WTC11 (cell line): ENCODE measurements at places on chromosomes 1 and 21.
A peak's percentile ranks its signal among the peaks of the same experiment; 100 is the strongest.

GRCh38 chr1:23400324-23401114, 24.0 kb downstream of the TCEA3 start:
- DNase-seq = no peak

GRCh38 chr21:45016406-45017038, 57.9 kb upstream of the ADARB1 start:
- DNase-seq = peak; percentile 10

GRCh38 chr1:246639732-246640131, 73.5 kb downstream of the CNST start:
- DNase-seq = no peak

DNA sequence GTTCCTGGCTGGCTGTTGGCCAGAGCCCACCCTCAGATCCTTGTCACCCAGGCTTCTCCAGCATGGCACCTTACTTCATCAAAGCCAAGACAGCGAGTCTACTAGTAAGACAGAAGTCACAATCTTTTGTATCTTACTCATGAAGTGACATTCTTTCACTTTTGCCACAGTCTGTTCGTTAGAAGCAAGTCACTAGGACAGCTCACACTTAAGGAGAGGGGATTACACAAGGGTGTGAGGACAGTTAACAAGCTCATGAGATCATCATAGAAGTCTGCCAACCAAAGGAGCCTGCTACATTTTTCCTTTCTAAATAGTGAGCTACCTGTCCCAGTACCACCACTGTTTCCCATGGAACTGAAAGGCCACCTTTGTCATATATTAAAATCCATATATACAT, 61.5 kb downstream of the PACC1 start:
- DNase-seq = no peak

GRCh38 chr1:12155328-12155727, 11.5 kb upstream of the TNFRSF1B start:
- no peak for DNase-seq

- DNase-seq = no peak
Measured at GRCh38 chr1:16132325-16132785, 23.5 kb downstream of the EPHA2 start.

DNA sequence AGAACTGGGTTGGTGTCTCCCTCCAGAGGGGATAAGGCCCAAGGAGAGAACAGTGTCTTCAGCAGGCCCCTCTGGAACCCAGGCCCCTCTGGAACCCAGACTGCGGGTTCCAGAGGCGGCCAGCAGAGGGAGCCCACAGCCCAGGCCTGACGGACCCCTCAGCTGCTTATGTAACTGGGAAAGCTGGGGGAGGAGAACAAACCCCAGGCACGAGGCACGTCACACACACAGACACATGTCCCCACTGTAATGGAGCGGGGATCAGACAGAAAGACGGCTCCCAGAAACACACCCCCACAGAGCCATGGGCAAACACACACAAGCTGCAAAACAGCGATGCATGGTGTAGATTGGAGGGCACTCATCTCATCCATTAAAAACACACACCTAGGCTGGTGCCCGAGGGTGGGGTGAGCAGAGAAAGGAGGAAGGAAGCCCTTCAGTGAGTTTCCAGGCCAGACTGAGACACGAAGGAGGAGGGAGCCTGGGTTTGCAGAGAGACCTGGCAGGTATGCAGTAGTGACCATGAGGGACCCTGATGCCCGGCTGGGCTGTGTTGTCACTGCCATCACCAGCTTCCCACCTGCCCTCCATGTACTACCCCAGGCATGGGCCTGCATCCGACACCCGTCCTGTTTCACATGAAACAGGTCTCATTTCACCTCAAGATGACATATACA, 2.8 kb upstream of the IGSF8 start:
- DNase-seq = peak; percentile 86

DNA sequence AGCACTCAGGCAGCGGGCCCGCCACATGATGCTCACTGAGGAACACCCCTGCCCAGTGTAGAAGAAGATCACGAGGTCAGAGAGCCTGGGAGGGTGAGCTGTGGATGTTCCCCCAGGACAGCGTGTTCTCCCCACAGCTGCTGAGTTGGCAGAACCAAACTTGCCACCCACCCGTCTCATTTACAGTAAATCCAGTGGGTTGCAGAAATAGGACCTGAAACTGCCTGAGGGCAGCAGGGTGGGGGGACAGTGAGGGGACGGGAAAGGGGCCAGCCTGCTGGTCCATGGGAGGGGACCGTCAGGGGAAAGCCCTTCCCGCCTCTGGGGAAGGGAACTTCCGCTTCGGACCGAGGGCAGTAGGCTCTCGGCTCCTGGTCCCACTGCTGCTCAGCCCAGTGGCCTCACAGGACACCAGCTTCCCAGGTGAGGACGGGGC, at the start of gene C1QB:
Gene C1QB, plus strand, starts transcription at position 356 of the 436 bp plus-strand sequence. CDS start 6,227 bp downstream, outside the sequence.
- DNase-seq = no peak

GRCh38 chr1:2642131-2642559, 9.3 kb upstream of the MMEL1 start:
- no peak for DNase-seq

GRCh38 chr1:150293433-150294253, at the start of gene MRPS21:
Gene MRPS21, plus strand, starts transcription at chr1:150293861. Its CDS starts 506 bp downstream, at chr1:150294367.
- peak; percentile 85 for DNase-seq

DNA sequence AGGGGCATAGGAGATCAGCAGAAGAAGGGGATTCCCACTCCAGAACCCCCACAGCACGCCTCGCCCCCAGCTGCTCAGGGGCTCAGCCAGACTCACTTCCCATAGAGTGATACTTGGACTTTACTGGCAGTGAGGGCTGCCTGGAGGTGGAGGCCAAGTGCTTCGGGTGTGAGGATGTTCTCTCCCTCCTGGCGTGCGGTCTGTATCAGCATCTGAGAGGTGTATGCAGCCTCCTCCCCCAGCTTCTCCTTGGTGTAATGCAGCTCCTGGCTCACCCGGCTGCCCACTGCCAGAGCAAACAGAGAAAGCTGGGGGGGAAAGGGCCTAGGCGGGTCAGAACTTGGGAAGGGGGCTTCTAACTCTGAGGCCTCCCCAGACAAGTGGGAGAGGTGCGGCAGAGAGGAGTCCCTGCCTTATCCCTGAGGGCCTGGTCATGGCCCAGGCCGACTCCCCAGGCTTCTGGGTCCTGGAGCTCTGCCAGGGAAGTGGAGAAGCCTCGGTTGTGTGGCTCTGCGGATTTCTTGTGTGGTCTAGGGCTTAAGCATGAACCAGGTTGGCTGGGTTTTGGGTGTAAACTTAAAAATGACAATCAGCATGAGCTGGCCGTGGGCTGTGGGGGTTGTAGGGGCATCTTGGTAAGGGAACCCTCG, 10.9 kb downstream of the PTCH2 start:
- no peak for DNase-seq

- DNase-seq = no peak
Measured at GRCh38 chr1:214251354-214251753, 29.6 kb upstream of the SMYD2 start.

DNA sequence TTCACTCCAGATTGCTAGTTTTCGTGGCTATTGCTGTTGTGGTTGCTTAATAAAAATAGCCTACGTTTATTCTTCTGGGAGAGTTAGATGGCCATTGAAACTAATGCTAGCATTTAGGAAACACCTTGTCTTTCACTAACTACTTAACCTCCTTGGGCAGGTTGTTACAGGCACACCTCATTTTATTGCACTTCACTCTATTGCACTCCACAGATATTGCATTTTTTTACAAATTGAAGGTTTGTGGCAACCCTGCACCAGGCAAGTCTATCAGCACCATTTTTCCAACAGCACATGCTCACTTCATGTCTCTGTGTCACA, 11.3 kb upstream of the MARK1 start:
- DNase-seq = no peak

GRCh38 chr1:47751996-47752451, 245.2 kb downstream of the TRABD2B start:
- no peak for DNase-seq

GRCh38 chr1:154423304-154423987, 18.3 kb downstream of the IL6R start:
- DNase-seq = no peak

DNA sequence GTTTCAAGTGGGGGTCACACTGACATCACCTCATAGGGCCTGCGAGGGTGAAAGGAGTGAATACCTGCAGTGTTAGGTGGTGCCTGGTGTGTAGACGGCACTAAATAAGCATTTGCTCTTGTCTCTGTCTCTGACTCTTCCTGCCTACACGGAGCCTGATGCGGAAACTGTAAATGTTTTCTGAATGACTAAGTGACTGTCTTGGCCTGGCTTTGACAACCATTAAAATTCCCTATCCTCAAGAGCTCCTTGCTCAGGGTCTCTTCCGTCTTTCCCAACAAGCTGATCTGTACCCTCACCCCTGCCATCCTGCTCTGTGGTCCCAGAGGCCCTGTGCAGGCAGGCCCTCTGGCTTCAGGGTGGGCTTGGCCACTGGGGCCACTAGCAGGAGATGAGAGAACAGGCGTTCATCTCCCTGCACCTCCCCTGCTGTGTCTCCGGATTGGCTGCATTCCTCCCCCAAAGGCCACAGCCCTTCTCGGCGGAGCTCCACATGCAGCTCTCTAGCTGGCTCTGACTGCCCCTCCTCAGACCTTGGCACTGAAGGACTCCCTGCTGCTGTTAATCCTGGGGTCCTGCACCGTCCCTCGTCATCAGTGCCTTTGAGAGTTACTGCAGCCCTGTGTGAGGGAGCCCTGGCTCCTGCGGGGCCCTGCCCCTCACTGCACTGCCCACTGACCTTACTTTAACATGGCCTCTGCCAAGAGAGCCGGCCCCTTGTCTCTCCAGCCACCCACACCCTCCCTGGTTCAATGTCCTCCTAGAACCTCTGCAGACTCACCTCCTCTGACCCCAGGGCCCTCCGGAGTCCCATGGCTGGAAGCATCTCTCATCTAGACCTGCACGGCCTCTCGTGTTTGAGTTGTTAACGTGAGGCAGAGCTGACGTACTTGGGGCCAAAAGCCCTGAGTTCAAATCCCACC, 211.1 kb downstream of the MATN1 start:
- peak; percentile 38 for DNase-seq

- no peak for DNase-seq
Measured at GRCh38 chr1:91952187-91952586, 3.0 kb downstream of the BRDT start.

DNA sequence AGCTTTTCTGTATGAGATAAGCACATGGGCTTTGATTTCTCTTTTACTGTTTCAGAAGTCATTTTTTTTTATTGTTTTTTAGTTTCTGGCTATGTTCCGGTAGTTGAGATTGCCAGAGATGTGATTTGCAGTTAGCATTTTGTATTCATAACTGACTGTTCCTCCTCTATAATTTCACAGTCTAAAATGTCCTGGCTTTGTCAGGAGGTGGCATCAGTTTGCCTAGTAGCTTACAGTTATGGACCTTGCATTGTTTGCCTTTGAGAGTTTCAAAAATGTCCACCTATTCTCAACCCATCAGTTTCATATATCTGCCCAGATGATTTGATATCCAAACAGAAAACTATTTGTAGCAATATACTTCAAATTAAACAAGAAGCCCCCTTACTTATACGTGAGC, 39.5 kb upstream of the ST6GALNAC3 start:
- no peak for DNase-seq

GRCh38 chr1:23419180-23419579, 5.4 kb downstream of the TCEA3 start:
- peak; percentile 63 for DNase-seq

DNA sequence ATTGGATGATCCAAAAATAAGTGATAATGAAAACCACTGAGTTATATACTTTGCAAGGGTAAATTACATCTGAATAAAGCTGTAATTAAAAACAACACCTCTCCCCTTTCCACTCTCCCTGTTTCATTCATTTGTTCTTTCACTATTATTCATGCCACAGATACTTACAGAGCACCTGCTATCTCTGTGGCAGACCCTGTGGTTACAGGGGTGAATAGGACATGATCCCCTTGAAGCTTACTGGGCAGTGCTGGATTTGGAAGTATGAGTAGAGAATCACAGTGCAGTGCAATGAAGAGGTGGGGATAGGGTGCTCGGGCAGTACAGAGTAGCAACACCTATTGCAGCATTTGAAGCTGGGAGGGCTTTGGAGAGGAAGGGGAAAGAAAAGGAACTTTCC, 21.7 kb downstream of the ARV1 start:
- DNase-seq = no peak

DNA sequence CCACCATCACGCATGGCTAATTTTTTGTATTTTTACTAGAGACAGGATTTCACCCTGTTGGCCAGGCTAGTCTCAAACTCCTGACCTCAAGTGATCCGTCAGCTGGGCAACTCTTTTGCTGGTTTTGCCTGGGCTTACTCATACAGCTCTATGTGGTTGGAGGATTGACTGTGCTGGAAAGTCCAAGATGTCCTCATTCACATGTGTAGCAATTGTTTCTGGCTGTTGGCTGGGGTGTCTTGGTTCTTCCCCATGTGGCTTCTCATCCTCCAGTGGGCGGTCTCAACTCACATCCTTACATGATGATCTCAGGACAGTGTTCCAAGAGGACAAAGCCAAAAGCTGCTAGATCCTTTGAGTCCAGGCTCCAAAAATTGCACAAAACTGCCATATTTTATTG, 53.3 kb downstream of the TEX35 start:
- no peak for DNase-seq

DNA sequence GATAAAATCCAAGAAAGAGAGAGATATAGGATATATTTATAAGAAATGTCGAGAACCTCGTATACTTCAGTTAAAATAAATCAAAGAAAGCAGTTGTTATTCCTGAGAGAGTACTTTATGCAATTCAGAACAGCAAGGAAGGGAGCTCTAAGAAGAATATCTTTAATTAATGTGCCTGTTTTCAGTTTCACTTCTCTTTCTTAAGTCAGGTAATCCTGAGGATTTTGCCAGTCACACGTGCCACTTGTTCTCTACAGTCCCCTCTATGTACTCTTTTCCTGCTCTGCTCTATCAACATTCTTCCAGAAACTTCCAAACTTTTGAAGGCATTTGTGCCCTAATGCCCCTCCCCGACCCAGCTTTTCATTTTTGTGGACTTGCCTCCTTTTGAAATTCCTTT, 211.9 kb downstream of the AKT3 start:
- DNase-seq = no peak

DNA sequence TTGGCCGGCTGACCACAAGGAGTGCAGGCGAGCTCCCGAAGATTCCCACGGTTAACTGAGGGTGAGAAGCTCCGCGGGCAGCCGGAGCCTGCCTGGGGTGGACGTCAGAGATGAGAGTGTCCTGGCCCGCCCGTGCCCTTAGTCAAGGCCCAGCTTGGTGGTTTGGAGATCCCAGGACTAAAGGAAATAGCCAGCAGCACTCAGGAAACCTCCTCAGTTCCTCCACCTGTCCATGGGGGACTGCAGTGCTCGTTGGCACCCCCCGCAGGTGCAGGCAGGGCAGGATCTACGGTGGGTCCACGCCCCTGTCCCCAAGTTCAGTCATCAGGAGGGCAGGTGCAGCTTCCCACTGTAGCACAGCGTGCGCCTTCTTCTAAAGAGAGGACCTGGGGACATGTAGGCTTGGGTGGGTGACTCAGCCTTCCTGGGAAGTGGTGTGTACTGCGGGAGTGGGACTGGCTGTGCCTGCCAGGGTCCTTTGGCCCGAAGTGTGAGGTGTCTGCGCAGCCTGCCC, 32.5 kb downstream of the SLX9 start:
- peak; percentile 45 for DNase-seq

DNA sequence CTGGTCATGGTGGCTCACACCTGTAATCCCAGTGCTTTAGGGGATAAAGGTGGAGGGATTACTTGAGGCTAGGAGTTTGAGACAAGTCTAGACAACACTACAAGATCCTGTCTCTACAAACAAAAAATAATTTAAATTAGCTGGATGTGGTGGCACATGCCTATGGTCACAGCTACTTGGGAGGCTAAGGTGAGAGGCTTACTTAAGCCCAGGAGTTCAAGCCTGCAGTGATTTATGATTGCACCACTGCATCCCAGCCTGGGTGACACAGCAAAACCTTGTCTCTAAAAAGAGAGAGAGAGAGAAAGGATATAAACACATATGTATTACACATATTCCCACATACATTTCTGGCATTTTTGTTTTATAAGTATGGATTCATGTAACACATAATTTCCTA, 325.2 kb downstream of the DUSP10 start:
- DNase-seq = no peak
